ENCODE measurements at places on chromosomes 1 and 21.

GRCh38 chr1:75412616-75413015, 198.3 kb downstream of the SLC44A5 start:
- DNase-seq, result no peak

DNA sequence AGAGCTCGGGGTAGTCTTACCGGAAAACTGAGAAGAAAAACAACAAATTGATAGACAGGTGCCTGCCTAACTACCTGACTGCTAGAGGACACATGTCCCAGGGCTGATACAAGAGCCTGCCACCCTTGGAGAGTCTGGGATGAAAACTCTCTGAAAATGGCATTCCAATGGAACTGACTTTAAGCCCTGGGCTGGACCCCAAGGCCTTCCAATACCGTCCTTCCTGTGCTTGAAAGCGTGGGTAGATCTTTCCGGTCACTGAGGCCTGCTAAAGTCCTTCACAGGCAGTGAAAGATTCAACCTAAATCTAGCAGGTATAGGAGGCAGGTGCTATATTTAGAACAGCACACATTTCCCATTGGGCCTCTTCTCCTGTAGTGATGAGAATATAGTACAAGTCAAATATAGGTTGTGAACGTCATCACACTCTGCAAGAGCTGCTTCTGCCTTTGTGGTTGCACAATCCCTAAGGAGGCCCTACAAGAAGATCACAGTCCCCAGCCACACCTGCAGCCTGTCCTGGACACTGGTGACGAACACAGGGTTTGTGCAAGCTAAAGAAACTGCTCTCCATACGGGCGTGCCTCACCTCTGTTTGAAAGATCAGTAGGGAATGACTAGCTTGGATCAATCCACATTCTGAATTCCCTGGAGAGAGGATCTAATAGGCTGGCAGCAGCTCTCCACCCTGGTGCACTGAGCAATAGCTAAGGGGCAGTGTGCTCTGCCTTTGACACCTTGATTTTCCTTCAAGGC, 876 bp upstream of the CHML start:
- DNase-seq, result no peak

- DNase-seq, result no peak
These were observed 181.8 kb upstream of the FMN2 start for GRCh38 chr1:239909898-239910297.

GRCh38 chr1:114522264-114522575, 11.2 kb upstream of the TRIM33 start:
- no peak for DNase-seq

DNA sequence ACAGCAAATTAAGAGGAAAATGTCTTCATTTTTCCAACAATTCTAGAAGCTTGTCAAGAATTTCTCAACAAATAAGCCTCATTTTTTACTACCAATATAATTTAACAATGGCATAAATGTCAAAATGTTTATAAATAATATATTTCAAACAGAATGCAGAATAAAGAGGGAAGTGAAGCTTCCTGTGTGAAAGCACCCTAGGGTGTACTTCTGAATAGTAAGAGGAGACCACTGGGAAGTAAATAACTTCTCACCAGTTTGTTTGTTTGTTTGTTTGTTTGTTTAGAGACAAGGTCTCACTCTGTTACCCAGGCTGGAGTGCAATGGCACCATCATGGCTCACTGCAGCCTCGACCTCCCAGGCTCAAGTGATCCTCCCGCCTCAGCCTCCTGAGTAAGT, 244.3 kb downstream of the SLC45A1 start:
- no peak for DNase-seq

- DNase-seq, result no peak
These were observed 3.9 kb upstream of the CD1C start for GRCh38 chr1:158285756-158286241.
